ENCODE measurements at places on chromosomes 7 and 10.

DNA sequence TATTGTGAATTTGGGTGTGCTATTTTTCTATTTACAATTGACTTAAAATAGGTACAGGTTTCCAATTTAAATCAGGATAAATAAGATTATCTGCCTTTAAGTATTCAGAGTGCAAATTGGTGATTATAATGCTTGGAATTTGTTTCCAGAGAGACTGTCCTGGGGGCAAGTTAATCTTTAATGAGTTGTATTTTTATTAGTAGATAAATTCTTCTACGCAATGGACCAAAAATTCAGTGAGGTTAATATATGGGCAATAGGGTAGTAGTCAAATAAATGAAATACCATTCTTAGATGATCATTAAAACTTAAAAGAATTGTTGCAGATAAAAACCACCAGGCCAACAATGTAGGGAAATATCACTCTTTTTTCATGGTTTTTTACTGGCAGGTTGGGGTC, 3.4 kb downstream of the BICC1 start:
- DNase-seq: no peak

DNA sequence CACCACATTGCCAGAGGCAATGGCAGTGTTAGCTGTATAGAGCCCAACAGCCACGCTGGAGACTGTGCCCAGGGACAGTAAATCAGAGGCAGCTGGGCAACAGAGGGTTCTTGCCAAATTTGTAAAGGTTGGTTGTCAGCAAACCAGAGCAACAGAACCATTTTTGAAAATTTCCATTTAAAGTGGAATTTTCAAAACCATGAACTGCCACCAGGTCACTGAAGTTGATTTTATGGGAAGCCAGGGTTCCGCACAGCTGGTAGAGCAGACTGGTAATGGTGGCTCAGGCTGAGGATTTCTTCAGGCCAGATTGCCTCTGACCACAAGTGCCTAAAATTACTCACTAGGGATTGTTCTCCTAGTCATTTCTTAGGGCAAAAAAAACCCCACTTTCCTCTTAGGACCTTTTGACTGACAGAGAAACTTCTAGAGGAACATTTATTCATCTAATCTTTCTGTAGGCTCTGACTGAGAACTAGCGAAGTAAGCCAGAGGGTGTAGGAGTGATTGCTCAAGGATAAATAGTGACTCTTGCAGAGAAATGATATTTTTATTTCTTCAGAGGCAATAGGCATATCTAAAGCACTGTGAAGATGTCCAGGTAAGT, 342.4 kb downstream of the BBS9 start:
- no peak for DNase-seq

- peak; percentile 44 for DNase-seq
Measured at GRCh38 chr10:101843032-101844021, at the start of gene KCNIP2. Gene KCNIP2, minus strand, starts transcription at chr10:101843800. Its CDS starts 232 bp downstream, at chr10:101843568.

- no peak for DNase-seq
Measured at GRCh38 chr10:132146271-132146671, 40.5 kb upstream of the DPYSL4 start.

GRCh38 chr10:27744802-27745731, 552 bp downstream of the MKX start:
- peak; percentile 4 for DNase-seq

All from stimulated activated CD4-positive, alpha-beta T cell treated with anti-CD3 and anti-CD28 coated beads, Interleukin-1b, Interleukin-23, amount 100 ng/mL, for 48 hours (primary cell).